Ureter (tissue), 1 donor: ENCODE measurements at places on chromosomes 13 and 19. TPM values are rescaled to one million over a fixed set of nuclear protein-coding genes. Genes with fewer than 3 reads are reported as not detected.

GRCh38 chr13:76632401-76633044 is 253.7 kb downstream of the KCTD12 start:
- no peak for DNase-seq

APOC4 gene
- not detected for total RNA-seq

DNA sequence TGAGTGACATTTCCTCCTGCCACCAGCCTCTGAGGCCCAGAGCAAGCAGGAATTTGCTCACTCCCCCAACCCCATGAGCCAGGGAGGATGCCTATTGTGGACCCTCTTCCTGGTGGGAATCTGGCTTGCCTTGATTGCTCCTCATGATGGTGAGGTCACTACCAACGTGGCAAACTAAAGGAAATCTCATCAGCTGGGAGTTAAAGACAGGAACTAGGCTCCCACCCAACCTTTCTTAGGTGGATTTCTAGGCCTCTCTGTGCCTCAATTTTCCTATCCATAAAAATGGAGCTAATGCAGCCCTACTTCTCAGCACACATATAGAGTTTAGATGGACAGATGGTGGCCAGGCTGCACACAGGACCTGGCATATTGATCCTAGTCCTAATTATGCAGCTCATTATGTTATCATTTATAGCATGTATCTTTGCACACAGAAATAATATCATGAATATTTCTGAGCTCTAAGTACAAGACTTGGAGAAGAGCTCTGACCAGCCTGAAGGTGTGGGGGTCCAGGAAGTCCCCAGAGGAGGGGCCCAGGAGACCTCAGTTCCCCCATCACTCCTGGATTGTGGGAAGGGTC is 2.0 kb downstream of the B3GNT3 start:
- no peak for DNase-seq

GRCh38 chr19:47210180-47210490 is 20.9 kb downstream of the BBC3 start:
- no peak for DNase-seq

ZNF665 gene
- 11.7 TPM for total RNA-seq

CALM3 gene
- 253 TPM for total RNA-seq

MAB21L1 gene
- 0.36 TPM for total RNA-seq

- DNase-seq, result no peak
These were observed 899.8 kb upstream of the MIR17HG start for GRCh38 chr13:90447734-90448101.

DNA sequence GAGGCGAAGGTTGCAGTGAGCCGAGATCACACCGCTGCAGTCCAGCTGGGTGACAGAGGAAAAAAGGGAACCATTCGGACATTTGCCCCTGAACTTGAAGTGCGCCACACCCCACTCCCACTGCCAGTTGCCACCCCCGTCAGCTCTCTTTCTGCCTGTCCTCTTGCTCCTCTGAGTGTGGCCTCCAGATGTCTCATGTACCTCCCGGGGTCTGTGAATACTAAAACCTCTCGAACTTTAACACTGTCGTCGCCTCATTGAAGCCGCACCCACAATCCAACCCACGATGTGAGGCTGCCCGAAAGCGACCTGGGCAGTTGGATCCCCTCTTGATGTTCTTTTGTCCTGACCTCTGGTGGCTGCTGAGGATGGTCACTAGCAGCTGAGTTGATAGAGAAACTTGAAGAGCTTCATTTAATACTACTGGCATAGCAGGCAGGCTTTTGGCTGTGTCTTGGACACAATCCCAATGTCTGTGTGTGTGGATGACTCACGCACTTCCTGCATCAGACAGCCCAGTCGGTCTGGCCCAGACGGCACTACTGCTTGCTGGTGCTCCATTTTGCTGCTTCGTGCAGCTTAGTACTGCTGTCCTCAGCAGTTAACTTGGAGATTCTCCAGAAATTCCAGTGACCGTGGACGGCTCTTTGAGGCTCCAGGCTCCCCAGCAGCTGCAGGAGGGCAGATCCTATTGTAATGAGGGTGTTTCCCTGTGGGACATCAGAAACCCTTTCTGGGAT is 4.2 kb downstream of the FPR3 start:
- DNase-seq, result peak; percentile 87

DNA sequence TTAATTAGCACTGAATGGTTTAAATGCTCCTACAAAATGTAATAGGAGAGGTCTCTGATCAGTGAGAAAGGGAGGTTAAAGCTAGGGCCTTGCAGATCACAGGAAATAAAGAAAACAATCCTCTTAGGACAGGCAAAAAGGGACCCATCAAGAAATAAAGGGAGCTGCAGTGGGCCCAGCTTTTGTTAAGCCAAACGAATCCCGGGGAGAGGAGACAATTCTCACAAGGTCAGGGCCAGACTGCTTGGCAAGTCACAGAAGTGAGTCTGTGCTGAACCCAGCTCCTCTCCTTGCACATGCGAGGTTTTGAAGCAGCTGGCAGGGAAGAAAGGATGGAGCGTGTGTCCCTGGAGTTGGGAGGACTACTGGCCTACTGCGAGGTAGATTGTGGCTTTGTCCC is 285.8 kb downstream of the COG6 start:
- no peak for DNase-seq

DNA sequence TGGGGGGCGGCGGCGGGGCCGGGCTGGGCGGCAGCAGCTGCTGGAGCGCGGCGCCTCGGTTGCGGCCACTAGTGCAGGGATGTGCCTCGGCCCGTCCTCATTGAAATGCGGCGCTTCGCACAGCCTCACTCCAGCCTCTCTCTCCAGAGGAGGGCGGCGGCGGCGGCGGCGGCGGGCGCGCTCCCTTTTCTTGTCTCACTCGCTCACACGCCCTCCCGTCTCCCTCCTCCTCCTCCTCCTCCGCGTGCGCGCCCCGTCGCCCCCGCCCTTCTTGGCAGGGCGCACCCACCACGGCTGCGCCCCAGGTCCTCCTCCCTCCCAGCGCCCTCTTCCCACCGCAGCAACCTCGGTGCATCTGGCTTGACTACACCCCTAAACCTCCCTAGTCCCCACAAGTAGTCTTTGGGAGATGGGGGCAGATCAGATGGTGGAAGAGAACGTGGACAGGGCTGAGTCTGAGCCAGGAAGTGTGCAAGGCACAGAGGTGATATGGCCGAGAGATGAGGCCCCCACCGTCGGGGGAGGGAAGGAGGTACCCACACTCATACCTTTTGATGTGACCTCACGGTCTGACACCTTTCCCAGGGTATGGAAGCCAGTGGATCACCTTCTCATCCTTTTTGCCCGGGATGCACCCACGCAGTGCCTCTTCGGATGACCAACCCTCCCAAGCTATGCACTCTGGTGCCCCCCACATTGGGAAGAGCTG is at the start of gene DCLK1:
DCLK1 (minus strand) TSS at position 161 of the 709 bp plus-strand sequence.
- DNase-seq, result peak; percentile 56

SLC1A6 gene
- 0.16 TPM for total RNA-seq

GRCh38 chr19:29971002-29971401 is 29.0 kb downstream of the URI1 start:
- DNase-seq, result no peak

NLRP5 gene
- not detected for total RNA-seq

LIPE gene
- 23.6 TPM for total RNA-seq

PKN1 gene
- 51.7 TPM for total RNA-seq

CBLC gene
- total RNA-seq, result 49.5 TPM

- no peak for DNase-seq
These were observed 8.9 kb downstream of the TEKTIP1 start for GRCh38 chr19:3547767-3548282.
